ENCODE measurements at places on chromosomes 7 and 10.

DNA sequence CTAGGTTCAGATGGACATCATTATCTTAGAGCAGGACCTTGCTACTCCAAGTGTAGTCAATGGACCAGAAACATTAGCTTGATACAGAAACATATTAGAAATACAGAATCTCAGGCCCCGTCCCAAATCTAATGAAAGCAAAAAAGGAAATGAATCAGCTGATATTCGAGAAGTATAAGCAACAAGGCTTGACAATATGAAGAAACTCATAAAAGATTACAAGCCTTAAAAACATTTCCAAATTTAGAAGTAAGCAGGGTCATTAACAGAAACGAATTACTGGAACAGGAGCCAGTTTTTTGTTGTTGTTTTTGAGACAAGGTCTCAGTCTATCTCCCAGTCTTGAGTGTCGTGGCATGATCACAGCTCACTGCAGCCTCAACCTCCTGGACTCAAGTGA, 40.5 kb upstream of the GSAP start:
- DNase-seq = no peak

DNA sequence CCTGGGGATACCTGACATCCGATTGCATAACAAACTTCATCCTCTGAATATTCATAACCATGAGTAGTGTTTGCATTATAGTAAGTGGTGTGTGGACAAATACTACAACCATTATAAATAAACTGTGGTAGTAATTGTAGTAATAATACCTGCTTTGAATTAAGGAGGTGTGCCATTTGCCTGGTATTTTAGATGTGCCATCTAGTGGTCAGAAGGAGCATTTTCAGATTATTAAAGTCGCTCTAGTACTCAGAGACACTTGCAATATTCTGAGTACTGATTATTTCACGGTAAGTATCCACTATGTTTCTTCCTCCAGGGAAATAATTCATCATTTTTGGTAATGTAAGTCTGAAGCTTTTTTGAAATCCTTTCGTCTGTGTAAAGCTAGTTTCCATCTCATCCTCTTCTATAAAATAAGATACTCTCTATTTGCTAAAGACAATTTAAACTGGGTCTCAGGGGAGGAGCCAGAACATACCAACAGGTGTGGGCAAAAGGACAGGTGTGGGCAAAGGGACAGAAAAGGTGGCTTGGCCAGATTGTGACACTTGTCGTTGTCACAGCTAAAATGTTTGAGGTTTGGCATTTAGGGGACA, 115.3 kb upstream of the WDR11 start:
- DNase-seq = no peak

GRCh38 chr10:126350216-126350992, 37.9 kb downstream of the ADAM12 start:
- DNase-seq = no peak

DNA sequence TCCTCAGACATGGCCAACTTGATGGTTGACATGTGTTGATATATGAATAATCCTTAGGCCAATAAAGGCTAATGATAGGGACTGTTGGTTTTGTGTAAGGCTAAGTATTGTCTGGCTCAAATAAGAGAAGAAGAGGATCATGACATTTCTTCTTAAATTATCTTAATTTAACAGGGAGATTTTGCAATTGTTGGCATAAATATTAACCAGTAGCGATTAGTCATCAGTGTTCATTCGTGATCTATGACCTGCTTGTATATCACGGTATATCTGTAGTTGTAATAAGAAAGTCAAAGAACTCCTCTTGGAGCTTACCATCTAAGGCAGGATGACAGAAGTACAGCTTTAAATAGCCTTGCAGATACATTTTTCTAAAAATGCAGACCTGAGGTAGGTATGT, 196.4 kb downstream of the CREB5 start:
- DNase-seq = no peak

DNA sequence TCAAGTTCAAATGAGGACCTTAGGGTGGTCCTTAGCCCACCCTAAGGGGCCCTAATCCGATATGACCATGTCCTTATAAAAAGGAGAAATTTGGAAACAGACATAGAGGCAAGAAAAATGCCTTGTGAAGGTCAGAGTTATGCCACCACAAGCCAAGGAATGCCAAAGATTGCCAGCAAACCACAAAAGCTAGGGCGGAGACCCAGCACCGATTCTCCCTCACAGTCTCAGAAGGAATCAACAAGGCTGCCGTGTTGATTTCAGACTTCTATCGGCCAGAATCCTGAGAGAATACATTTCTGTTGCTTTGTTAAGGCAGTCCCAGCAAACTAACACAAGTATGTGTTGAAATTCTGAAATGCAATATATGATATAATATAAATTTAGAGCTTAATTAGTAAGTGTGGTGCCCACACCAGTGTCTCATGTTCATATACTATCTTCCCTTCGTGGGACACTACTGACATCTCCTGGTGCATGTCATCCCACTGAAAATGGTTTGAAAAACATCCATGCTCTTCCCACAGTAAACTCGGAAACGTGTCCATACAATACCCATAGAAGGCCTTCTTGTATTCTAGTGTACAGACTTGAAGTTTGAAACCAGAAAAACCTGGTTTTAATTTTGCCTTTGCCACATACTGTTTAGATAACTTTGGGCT, 349.0 kb downstream of the TNS3 start:
- DNase-seq = no peak

DNA sequence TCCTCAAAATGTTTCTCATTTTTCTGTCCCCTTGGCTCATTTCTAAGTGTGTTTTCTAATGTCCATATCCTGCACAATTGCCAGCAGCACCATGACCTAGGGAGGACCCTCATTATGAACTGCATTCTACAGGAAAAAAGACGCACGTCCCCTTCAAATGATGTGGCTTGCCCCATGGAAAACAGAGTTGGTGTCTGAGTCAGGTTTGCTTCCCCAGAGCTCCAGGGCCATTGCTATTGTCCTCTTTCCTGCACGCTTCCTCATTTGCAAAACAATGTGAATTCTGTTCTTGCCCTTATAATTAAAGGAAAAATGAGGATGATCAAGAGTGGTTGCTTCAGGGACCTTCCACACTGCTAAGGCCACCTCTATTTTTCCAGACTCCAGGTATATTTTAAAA, 14.7 kb upstream of the ASB4 start:
- no peak for DNase-seq

GRCh38 chr7:147980826-147981813, 609.4 kb upstream of the C7orf33 start:
- DNase-seq = no peak

- DNase-seq = no peak
Observed at GRCh38 chr7:12731214-12731656, 43.8 kb downstream of the ARL4A start.

- no peak for DNase-seq
Observed at GRCh38 chr10:70677620-70678249, 5.4 kb downstream of the ADAMTS14 start.

GRCh38 chr10:114131094-114131493, 42.9 kb downstream of the CCDC186 start:
- DNase-seq = no peak

GRCh38 chr7:34190299-34190698, 285.0 kb downstream of the BMPER start:
- no peak for DNase-seq

DNA sequence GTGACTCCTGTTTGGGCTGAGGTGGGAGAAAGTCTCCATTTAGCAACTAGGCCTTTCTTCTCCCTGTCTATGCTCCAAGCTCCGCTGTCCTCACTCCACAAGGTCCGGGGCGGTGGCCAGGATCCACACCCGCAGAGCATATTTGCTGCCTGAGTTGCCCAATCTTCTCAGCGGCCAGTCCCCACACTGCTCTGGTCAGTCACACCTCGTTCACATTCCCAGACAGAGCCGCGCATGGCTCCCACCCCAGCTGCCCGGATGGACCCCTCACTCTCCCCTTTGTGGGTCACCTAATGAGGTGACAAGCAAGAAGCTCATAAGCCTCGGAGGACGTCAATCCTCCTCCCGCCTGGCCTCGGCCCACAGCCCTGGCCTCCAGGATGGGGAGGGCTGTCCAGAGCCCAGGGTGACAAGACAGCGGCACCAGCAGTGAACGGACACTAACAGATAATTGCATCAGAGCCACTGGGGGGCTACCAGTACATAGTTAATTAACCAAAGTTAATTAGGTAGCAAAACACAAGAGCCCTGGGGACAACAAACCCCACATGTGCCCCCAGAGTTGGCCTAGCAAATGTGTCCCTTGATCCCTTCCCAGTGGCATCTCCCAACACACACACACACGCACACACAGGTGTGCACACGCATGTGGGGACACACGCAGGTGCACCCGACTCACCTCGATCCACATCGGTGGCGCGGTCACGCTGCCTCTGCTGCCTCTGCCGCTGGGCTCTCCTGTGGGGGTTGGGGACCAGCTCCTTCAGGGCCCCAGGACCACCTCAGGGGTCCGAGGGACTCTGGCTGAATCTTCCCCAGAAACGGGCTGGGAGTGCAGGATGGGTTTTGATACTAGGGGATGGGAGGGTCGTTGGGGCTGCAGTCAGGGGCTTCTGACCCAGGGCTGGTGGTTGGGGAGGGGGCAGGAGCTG, 11.8 kb downstream of the EPHA1 start:
- DNase-seq = no peak

DNA sequence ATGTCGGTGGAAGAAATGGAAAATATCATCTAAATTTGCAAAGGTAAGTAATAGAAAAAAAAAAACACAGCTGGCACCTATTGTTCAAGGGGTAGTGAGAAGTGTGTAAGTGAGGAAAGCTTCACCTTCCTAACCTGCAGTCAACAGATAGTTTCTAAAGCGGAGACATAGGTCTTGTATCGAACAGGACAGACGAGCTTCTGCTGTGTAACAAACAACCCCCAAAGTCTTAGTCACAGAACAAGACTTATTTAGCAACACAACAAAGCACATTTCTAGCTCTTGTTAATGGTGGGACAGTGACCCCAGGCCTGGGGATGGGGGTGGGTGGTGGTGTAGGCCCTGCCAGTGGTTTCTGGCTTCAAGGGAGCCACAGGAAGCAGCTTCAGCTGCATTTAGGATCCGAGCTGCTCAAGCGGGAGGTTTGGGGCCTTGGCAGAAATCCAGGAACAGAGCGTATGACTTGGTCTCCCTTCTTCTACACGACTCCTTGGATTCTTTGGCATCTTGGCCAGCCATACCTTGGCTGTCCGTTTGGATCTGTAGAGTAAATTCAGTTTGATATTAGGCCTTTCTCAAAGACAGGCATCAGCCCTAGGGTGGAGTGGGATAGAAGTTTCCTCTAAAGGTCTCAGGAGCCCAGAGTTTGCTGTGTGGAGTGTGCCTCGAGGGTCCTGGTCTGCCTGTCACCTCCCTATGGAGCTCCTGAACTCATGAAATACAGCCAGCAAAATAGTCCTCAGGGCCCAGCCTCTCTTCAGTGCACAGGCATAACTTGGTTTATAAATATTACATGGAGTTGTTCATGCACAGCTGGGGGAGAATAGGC, 56.9 kb upstream of the SHH start:
- no peak for DNase-seq

DNA sequence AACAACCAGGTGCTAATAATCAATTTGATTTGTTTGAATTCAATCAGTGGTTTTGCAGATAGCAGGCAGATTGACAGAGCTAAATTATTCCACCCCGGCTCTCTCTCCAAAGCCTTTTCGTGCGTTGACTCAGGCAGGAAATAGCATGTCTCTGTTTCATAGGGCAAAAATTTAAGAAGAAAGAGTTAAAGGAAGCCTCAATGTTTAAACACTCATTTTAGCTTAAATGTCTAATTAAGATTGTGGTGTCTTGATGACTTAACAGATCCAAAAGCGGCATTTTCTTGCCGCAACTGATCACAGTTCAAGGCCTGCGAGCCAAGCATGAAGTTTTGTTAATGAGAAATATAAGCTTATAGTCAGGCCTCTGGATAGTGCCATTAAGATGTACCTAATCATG, 1051.1 kb upstream of the AUTS2 start:
- no peak for DNase-seq

DNA sequence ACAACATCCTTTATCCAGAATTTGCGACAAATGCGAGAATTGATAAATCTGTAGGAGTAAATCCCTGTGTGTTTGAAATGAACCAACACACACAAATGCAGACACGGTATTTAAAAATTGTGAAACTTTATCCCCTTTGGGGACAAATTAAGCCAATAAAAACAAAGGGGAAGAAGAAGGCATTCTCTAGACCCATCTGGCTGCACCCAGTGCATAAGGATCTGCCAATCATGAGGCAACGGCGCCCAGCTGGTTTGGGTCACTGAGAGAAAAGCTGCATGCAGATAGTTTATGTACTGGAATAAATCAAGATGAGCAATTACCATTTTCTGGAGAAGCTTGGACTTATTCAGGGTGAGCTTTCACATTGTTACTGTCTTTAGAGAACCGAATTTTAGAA, 45.7 kb downstream of the VAX1 start:
- no peak for DNase-seq

- no peak for DNase-seq
Observed at GRCh38 chr7:138889582-138890498, 91.3 kb downstream of the KIAA1549 start.

DNA sequence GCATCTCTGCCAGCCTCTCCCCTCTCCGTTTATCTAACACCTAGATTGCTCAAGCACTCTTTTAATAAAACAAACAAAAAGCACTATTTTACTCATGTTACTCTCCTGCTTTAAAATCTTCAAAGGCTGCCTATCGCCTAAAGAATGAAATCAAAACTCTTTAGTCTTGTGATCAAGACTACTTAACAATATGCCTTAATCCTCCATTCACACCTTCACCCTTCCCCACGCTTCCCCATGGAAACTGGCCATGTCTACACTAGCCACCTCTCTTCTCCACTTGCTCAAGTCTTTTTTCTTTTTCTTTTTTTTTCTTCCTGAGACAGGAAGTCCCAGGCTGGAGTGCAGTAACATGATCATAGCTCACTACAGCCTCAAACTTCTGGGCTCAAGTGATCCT, 47.8 kb upstream of the TMEM213 start:
- DNase-seq = no peak

- DNase-seq = no peak
Observed at GRCh38 chr7:35617041-35617440, 77.9 kb downstream of the HERPUD2 start.

All from stimulated activated CD8-positive, alpha-beta memory T cell treated with anti-CD3 and anti-CD28 coated beads, Interleukin-15, amount 100 ng/mL, for 24 hours (primary cell).